NCI-H1092 treated with DMSO at 0.1 percent for 48 hours (cell line): ENCODE measurements at places on chromosomes 11 and 22.

- no peak for DNase-seq
Measured at GRCh38 chr11:118224511-118225188, at the start of gene JAML. Gene JAML, minus strand, starts transcription at chr11:118225011. Its CDS starts 10,145 bp downstream, at chr11:118214866.

DNA sequence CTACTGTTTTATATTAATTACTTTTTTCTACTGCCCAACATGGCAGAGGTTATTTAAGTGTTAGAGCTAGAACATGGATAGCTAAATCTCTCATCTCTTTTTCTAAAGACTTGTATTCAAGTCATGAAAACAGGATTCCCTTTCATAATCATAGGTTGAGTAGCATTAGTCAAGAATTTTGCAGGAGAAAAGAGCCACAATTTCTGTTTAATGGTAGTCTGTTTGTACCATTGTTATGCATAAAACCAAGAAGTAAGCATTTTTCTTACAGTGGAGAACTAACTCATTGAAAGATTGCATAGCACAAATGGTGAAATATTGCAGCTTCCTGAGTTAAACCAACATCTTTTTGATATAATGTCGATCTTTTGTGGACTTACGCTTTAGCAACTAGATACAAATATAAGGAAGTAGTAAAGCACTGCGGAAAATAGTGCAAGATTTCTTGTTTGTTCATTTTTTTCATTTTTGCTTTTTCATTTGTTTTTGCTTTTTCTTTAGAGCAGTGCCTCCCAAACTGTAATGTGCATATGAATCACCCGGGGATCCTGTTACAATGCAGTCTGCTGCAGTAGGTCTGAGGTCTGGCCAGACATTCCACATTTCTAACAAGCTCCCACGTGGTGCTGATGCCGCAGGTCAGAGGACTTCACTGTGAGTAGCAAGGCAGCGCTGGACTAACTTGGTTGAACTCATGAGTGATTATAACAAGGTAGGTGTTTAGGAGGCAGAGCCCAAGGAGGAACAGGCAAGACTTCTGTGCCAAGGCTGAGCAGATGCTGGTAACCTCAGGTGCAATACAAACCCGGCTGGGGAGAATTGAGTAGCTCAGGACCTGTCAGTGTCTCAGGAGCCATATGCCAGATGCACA, 4.6 kb downstream of the ETS1 start:
- no peak for DNase-seq

- peak; percentile 58 for DNase-seq
Measured at GRCh38 chr11:17991783-17992433, 20.9 kb downstream of the SERGEF start.

DNA sequence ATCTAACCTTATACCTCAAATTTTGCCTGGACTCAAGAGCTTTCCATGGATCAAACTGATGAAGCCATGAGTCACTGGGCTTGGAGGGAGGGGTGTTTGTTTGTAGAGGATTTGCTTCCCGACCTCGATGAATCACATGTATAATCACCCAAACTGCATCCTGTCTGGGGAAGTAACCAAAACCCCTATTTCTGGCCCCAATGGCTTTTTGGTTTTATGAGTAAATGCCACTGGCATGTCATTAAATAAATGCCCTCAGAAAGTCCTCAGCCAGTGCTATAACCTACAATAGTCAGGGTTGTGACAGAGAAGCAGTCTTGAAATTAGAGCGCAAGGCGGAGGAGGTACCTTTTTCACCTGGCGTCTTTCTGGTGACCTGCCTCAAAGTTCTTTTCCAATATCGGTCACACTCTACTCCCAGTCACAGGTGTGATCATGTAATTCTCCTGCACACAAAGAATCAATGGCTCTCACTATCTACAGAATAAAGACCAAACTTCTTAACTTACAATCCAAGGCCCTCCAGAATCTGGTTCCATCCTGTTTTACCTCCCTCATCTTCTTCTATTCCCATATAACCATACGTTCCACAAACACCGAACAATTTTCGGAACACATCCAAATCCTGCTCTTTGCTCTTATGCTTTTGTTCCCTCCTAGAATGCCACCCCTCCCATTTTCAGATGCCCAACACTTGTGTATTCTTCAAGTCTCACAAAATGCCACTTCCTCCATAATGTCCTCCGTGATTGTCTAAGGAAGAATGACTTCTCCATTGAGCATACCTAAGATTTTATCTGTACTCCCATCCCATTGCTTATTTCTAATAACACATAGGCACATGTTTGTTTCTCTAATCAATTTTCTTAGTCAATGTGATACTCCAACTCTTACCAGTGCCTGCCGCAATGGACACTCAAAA, 81.3 kb upstream of the BLID start:
- no peak for DNase-seq

DNA sequence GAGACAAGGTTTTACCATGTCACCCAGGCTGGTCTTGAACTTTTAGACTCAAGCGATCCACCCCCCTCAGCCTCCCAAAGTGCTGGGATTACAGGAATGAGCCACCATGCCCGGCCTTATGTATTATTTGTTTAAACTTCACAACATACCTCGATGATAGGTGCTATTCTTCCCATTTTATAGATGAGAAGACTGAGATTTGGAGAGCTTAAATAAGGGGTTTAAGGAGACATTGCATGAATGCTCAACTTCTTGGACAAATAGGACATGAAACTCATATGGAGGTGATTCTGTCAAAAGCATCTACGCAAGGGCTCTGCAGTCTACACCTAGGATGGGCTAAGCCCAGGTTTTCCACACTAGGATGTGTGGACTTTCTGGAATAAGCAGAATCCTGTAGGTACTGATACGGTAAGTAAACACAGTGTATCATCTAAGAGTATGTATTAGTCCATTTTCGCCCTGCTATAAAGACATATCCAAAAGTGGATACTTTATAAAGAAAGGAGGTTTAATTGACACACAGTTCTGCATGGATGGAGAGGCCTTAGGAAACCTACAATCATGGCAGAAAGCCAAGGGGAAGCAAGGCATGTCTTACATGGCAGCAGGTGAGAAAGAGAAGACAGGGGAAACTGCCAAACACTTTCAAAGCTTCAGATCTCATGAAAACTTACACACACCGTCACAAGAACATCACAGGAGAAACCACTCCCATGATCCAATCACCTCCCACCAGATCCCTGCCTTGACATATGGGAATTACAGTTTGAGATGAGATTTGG, 62.8 kb upstream of the CAPRIN1 start:
- DNase-seq = no peak

DNA sequence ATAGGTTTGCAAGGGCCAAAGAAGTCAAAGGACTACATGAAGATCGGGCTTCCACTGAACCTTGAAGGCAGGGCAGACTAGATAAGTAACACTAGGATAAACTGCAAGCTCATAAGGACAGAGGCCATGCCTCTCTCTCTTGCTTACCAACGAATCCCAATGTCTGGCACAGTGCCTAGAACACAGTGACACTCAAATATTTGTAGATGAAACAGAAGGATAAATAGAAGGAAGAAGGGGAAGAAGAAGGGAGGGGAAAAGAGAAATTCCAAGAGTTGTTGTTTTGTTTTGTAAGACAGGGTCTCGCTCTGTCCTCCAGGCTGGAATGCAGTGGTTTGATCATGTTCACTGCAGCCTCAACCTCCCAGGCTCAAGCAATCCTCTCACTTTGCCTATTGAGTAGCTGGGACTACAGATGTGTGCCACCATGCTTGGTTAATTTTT, 26.9 kb downstream of the SIK3 start:
- DNase-seq = peak; percentile 7

DNA sequence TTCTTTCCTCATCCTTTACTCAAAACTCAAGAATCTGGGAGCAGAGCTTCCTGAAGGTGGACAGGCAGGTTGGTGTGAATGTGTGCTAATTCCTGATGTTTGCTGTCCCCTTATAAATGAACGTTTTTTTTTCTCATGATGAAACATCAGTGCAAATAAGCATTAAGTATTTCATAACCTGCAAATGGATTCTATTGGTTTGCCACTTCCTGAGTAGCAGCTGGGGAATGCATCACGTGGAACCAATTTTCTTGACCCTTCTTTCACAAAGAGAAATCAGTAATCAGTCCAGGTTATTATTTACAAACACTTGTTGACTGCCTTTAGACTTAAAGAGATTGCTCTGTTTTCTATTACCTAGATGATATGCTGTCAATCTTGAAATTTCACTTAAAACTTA, 40.1 kb upstream of the SCN3B start:
- no peak for DNase-seq

- peak; percentile 64 for DNase-seq
Measured at GRCh38 chr22:29154364-29155048, 51.2 kb upstream of the EMID1 start.

- DNase-seq = peak; percentile 23
Measured at GRCh38 chr11:75715688-75716087, 1.9 kb upstream of the MOGAT2 start.

DNA sequence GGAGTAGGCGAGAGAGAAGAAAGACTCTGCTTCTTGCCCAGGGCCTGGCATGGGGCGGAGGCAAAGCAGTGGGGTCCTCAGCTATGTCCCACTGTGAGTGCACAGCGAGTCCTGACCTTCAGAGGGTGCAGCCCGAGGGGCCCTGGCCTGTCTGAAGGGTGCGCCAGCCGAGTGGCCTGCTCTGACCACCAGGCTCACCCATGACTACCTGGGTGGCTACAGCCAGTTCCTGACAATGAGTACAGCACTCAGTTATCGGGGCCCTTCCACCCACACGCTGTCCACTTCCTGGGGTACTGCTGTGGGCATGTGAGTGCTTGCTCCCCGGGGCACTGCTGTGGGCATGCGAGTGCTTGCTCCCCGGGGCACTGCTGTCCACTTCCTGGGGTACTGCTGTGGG, 74.1 kb upstream of the B3GAT1 start:
- no peak for DNase-seq

GRCh38 chr11:64745189-64745520, 1.2 kb upstream of the RASGRP2 start:
- DNase-seq = no peak

GRCh38 chr22:18058371-18059093, 19.3 kb upstream of the PEX26 start:
- no peak for DNase-seq

DNA sequence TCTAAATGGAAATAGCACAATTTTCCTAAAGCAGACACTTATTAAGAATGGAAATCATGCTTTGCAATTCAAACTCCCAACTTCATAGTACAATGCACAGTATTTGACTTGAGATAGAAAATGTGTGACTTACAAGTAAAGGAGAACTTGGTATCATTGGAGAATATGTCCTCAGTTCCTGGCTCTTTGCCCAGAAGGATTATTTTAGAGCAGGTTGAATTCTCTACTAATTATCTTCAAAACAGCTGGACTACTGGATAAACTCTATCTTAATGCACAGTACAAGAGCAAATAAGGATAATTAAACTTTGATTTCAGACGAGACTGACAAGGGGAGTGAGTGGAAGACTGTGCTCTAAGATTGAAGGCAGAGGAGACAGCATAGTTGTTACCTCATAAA, 839.4 kb downstream of the OPCML start:
- peak; percentile 31 for DNase-seq

- peak; percentile 95 for DNase-seq
Measured at GRCh38 chr11:111308140-111308539, 9.8 kb downstream of the POU2AF3 start.
